ENCODE measurements at places on chromosomes 2 and 18.

GRCh38 chr2:110794951-110795350 lies 62.6 kb downstream of the ACOXL start:
- DNase-seq: no peak

DNA sequence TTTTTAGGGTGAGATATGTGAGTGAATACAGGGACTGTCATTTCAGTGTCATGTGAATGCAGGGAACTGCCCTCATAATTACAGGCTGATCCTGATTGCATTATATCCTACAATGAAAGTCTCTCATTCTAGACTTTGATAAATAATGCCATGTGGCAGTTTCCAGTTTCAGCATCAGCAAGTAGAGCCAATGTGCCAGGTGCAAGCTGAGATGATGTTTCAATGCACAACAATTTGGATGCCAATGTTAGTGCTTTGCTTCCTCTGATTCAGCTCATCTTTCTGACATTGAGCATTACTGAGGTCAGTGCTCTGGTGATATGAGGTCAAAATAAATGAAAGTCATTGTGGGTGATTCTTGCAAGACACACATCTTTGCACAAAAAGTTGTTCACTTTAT lies 63.7 kb upstream of the TFPI start:
- no peak for DNase-seq

DNA sequence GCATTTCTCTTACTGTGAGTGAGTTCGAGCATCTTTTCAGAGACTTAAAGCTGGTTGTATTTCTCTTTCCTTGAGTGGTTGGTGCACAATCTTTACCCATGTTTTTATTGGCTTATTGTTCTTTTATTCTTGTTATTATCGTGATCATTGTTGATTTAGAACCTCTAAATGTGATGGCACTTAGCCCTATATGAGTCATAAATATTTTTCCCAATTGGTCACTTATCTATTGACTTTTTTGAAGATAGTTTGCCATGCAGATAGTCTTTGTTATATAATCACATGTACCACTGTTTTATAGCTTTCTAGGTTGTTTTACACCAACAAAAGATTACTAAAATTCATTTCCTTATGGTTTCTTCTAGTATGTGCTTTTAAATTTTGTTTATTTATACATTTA lies 141.6 kb upstream of the MSH6 start:
- no peak for DNase-seq

DNA sequence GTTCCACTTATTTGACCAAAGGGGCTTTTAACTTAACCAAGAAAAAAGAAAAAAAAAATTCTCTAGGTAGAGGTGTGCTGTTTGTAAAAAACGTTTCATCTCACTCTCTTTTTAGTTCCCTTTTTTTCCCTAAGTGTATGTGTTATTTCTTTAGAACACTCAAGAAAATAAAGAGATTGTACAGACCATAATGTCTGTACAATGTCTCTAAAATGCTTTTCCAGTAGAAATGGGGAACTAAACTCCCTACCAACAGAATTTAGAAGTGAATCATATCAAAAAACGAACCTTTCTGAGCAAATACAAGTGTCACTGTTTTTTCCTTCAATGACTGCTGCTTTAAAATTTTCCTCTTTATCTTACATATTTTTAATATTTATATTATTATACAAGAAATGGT lies 72.0 kb downstream of the CDH7 start:
- no peak for DNase-seq

DNA sequence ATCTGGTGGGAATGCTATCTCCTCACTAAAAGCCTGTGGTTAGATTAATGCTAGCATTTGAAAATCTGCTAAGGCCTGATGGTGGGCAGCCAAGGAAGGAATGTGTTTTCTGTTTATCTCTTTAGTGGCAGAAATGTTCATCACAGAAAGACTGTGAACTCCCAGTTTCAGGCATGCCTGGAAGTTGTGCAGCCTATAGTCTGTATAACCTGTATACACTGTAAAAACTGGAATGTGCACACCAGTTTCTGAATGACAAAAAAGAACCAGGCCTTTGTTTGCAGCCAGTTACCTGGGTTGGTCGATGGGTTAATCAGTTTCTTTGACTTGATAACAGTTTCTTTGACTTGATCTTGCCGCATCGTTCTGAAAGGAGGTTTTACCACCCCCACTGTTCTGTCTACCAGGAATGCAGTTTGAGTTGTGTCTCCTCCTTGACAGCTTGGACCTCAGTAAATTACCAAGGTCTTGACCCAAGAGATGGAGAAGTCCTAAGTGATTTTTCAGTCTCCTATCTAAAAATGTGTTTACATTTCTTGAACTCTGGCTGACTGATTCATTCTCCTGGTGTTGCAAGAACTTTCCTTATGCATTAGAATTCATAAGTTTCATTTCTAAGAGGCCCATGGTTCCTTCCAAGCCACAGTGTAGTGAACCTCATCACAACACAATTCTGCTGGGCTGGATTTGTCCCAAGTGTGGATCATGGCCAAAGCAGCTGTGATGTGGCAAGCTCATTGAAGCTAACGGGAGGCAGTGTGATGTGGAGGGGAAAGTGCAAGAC lies 62.2 kb downstream of the KIAA2012 start:
- peak; percentile 95 for DNase-seq

DNA sequence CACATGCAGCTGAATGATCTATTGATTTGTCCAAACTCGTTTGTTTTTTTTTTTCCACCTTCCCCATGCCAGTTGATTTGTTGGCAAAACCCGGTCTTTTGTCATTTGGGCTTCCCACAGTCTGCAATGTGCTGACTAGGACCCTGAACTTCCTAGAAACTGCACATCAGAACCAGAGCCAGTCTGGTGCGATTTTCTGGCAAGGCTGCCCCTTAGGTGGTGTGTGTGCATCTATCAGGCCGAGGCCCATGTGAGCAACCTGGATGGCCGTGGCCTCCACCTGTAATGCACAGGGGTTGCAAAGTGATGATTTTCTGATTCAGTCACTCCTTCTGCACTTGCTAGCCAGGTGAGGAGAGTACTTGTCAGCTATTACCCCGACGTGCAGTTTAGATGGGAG lies 47.8 kb downstream of the NCK2 start:
- DNase-seq: no peak

GRCh38 chr2:119316066-119316465 lies 50.6 kb downstream of the C2orf76 start:
- no peak for DNase-seq

DNA sequence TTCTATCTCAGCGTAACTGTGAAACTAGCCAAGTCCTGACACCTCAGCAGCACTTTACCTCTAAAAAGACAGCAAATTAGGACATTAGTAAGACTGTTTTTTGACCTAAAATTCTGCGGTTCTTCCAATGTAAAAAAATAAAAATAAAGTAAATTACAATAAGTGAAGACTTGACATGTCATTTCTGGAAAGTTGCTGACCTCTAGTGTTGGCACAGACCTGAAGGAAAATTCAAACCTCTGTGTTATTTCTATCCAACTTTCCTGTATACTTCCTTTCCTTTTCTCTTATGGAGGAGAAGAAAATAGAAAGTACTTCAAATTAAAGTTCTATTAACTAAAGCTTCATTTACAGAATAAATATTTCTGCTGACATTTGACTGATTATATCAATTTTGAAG lies 110.6 kb downstream of the TMEM182 start:
- peak; percentile 27 for DNase-seq

DNA sequence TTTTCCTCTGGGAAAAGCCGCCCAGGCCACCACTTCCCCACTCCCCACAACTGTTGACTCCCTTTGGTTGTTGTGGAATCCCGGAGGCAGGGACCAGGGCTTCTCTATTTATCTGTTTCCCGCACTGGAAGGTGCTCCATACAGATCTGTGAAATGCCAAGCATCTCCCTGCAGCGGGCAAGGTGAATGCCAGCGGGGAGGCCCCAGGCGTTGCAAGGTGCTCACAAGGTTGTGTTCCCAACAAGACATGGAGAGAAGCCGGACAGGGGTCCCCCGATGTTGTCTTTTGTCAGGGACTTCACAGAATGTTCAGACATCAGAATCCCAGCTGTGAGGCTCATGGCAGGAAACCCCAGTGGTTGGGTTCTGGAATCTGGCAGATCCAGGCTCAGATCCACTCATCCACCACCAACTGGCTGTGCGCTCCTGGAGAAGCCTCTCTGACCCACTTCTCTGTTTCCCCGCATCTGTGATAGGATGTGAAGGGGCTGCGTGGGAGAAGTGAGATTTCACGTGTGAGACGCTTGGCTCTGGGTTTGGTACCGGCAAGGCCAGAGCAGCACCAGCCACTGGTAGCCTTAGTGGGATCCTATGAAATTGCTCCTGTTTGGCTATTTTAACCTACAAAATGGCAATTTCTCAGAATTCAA lies 8.6 kb upstream of the NEU2 start:
- no peak for DNase-seq

DNA sequence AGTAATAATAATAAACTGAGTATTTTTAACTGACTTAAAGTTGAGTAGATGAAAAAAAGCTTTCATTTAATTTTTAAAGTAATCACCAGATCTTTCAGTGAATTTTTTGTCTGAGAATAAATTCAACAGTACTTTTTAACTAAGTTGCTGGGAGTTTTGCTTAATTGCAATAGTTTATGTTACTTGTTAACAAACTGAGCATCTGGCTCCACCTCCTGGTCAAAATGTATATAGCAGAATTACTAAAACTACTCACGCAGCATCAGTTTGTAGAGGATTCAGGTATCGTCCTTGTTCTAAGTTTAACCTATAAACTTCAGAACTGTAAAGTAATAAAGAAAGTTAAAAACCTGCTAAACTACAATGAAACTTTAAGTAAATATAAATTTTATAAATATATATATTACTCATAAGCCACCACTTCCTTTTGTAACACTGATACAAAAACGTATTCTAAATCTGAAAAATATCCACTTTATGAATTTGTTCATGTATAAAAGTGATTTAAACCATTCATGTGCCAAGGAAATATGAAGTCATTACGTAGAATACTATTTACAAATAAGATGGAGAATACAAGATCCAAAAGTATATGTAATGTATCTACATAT lies 21.3 kb downstream of the NOL10 start:
- peak; percentile 84 for DNase-seq

DNA sequence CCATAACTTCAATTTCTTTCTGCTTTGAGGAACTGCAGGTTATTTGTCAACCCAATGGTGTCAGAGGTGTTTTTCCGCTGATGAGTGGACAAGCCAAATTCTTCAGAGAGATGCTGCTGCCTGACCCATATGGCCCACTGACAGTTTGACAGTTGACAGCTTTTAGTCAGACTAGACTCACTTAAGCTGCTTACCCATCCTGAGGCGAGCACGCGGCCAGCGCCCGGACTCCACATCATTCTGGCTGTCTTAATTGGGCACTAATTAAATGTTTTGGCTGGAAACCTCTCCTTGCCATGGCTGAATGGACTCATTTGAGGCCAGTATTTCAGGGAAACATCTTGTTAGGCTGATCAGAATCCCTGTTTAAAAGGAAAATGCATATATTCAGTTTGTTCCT lies 316.1 kb upstream of the FANCL start:
- DNase-seq: no peak

DNA sequence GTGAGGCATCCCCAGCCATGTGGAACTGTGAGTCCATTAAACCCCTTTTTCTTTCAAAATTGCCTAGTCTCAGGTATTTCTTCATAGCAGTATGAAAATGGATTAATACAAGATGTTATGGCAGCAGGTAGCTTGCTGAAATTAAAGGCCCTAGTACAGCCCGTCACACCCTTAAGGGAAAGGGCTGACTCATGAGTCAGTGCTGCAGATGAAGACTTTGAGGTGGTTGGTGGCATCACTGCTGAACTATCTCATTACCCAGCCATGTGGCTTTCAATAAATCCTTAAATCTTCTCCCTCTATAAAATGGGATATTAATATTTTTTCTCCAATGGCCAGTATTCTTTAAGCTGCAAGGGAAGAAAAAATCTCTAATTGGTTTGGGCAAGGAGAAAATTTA lies 226.1 kb upstream of the CCDC68 start:
- DNase-seq: no peak

GRCh38 chr2:156311976-156312375 lies 20.5 kb downstream of the NR4A2 start:
- no peak for DNase-seq

GRCh38 chr2:235492850-235493344 lies 946 bp upstream of the AGAP1 start:
- DNase-seq: peak; percentile 68

DNA sequence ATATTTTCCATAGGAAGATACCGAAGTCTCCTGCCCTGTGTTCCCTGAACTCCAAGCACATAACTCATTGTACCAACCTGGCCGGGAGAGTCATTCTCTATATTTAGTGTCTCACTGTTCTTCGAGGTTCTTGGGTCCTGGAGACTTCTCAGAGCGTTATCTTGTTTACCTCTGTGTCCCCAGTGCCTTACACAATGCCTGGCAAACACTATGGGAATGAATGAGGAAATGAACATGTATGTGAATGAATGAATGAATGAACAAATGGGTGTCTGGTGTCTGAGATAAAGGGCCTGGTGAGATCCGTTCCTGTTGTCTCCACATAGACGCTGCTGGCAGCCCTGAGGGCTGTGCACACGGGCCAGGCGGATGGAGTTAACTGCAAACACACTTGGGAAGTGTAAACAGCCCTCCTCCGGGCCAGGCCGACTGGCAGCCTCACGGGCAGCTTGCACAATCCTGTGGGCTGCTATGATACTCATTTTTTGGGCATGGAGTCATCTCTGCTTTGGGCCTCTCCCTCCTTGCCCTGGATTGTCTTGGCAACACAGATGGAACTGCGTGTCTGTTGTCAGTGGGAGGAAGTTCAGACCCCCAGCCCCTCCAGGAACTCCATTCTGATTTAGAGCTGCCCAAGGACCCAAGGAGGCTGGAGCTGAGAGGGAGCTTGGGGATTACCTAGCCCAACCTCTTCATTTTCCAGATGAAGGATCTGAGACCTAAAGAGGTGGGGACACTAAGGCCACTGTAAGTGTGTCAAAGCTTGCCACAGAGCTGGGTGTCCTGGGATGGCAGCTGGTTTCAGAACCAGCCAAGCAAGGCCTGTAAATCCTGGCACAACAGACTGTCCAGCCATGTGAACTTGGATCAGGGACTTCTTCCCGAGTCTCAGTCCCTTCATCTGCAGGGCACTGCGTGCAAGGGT lies 124.4 kb downstream of the INHBB start:
- peak; percentile 96 for DNase-seq

DNA sequence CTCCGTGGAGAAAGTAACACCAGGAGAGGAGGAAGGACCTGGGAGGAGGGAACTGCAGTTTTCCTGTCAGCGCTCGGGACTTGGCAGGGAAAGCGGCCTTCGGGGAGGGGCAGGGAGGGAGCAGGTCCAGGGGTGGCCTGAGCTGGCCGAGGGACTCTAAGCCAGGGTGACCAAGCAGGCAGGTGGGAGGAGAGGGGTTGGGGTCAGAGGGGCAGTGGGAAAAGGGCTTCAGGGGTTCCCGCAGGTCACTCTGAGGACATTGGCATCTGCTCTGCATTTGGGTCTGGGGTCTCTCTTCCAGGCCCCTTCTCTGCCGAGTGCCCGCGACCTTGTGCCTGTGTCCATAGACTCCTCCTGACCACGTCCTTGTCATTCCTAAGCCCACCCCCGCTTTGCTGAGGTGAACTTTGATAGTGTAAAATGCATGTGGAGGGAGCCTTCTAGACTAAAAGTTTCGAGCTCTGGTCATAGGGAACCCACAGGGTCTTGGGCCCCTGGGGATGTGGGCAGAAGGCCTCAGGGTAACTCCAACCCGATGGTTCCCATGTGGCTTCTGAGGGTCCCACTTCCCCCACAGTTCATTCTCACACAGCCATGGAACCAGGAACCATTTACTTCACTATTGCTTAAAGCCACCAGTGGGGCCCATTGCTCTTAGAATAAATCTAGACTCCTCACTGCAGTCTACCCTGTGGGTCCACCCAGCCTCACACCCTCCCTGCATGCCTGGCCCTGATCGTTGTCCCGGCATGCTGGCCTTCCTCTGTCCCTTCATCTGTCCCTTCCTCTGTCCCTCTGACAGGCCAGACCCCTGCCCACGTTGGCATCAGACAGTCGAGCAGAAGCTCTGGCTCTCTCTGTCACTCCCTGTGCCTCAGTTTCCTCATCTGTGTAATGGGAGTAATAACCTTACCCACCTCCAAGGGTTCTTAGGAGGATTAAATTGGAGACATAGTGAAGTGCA lies 229.2 kb downstream of the SEPTIN10 start:
- DNase-seq: peak; percentile 27
